ENCODE measurements at places on chromosomes 1 and 21.

- DNase-seq, result peak; percentile 41
Measured at GRCh38 chr1:3018576-3018975, 2.7 kb upstream of the ACTRT2 start.

DNA sequence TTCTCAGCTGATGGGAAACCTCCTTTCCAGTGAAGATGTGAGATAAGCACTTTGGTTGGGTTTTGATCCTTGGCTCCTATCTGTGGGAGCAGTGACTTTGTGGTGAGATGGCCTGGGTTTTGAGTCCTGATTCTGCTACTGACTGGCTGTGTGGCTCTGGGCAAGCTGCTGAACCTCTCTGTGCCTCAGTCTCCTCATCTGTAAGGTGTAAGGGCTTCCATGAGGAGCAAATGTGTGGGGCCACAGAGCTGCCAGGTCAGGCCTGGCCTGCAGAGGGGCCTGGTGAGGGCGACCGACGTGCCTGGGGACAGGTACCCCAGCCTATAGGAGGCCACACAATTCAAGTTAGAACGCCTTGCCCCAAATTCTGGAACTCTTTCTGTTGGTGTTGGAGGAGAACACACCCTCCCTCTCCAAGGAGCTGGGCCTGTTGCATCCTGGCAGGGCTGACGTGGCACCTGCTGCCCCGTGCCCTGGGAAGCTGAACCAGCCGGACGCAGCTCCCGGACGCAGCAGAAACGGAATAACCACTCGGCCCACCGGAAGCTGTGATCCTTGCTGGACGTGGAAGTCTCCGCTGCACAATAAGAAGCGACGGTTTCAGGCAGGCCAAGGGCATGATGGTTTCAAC lies 62.7 kb downstream of the AGPAT3 start:
- DNase-seq, result no peak

DNA sequence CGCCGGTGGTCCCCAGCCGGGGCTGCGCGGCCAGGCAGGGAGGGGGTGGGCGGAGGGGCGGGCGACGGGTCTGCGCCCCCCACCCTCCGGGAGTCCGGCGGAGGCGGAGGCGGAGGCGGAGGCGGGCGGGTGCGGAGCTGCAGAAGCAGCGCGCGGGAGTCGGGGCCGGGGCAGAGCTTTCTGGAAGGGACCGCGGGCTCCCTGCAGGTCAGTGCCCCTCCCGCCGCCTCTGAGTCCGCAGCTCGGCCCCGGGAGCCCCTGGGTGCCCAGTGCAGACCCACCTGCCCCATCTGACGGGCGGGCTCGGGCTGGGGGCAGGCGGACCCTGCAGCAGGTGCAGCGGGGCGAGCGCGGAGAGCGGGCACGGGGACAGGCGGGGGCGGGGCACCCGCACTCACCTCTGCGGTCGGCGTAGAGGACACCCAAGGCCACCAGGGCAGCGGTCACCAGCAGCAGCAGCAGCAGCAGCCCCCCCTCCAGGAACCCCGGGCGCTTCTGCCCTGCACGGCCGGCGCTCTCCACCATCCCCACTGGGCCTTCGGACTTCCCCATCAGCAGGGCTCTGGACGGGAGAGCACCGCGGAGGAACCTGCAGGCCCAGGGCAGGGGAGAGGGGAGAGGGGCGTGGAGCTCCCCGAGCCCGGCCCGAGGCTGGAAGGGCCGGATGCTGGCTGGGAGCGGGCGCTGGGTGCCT lies 3.7 kb downstream of the MMEL1 start:
- no peak for DNase-seq

DNA sequence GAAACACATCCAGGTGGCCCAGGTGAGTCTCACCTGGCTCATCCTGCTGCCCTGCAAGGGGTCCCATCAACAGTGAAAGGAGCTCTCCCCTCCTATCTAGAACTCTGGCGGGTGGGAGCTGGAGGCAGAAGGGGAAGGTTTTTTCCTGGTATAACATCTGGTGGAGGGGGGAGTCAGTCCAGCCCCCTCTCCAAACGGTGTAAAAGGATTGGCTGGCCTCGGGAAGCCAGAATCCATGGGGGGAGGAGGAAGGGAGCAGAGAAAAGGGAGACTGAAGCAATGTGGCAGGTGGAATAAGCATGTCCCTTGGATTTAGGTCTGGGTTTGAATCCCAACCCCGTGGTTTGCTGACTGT lies 1.2 kb upstream of the CAMK2N1 start:
- DNase-seq, result no peak

GRCh38 chr1:112092656-112093371 lies 103.3 kb upstream of the KCND3 start:
- DNase-seq, result no peak

DNA sequence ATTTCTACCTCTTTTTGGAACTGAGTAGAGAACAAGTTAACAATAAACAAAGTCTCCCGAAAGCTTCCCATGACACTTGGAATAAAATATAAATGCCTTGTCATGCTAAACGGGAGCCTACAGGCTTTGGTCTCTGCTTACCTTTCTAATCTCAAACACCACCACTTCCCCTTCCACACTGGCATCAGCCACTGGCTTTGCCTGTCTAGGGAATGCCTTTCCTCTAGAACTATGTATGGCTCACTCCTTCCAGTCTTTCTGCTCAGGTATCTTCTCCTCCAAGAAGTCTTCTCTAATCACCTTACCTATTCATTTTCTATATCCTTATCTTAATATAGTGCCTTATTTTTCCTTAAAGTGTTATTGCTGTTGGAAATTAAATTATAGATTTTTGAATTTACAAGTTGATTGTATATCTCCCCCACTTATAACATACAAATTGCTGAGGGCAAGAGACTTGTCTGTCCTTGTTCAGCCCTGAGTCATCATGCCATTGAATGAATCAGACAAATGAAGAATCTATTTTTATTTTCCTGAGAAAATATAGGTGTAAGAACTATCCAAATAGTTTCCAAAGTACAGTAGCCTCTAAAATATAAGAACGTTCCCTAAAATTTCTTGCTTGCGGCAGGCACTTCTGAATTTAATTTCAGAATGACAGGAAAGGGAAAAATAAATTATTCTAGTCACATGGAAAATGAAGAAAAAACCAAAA lies 119.2 kb downstream of the TM2D1 start:
- no peak for DNase-seq

- DNase-seq, result no peak
Measured at GRCh38 chr21:33135925-33136324, 66.0 kb downstream of the OLIG1 start.

GRCh38 chr1:3673381-3674099 lies 21.2 kb downstream of the TP73 start:
- DNase-seq, result peak; percentile 62

GRCh38 chr1:69766431-69767180 lies 198.9 kb downstream of the LRRC7 start:
- DNase-seq, result no peak

GRCh38 chr1:157106813-157107189 lies 7.2 kb upstream of the ETV3L start:
- DNase-seq, result no peak
